Stimulated activated naive CD4-positive, alpha-beta T cell (primary cell): ENCODE measurements at places on chromosomes 7 and 10.

DNA sequence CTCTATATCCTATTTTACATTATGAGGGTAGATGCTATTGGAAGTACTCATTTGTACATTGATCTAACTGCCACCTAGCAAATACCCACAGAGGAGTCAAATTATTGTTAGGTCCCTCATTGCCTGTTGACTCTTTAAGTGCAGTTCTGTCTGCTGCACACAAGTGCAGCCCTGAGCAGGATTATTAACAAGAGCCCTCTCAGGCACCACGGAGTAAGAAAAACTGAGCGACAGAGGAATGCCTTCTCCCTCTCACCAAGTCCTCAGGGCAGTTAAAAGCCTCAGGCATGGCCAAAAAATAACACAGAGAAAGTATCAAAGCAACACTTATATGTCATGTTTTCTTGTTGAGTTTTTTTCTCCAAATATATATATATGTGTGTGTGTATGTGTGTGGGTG is 340.0 kb upstream of the NRG3 start:
- DNase-seq, result no peak

DNA sequence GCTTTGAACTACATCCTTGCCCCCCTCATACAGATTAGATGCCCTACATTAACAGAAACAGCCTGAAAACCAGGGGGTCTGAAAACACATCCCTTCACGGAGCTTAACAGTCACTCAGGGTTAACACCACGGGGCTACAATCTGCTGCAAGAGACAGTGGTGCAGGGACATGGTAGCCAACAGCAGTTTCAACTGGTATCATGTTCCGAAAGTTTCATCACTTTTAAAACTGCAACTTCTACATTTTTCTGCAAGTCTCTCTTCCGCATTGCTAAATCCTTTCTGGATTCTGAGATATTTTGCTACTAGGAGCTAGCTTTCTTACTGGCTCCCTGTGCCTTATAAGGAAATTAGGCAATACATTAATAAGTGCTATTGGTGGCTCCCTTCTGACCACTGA is 92.6 kb downstream of the JAZF1 start:
- DNase-seq, result no peak

GRCh38 chr7:29009947-29010346 is 51.8 kb upstream of the TRIL start:
- DNase-seq, result no peak

GRCh38 chr10:106958589-106959361 is 205.7 kb downstream of the SORCS1 start:
- no peak for DNase-seq

- no peak for DNase-seq
Measured at GRCh38 chr10:121338206-121338980, 259.9 kb downstream of the FGFR2 start.

DNA sequence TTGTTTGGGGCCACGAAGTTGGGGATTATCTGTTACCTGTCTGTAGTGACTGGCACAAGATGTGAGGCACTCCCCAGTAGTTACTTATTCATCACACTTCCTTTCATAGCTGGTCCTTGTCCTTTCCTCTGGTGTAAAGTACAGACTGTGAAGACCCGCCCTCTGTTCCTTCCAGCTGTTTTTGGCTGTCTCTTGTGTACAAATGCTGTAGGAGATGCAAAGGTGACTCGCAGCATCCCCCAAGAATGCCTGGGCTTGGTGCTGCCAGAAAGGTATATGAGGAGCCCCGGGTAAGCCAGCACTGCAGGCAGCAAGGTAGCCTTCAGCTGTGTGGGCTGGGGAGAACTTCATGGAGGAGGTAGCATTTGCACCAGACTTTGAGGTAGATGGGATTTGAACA is 236.6 kb downstream of the EBF3 start:
- DNase-seq, result no peak

DNA sequence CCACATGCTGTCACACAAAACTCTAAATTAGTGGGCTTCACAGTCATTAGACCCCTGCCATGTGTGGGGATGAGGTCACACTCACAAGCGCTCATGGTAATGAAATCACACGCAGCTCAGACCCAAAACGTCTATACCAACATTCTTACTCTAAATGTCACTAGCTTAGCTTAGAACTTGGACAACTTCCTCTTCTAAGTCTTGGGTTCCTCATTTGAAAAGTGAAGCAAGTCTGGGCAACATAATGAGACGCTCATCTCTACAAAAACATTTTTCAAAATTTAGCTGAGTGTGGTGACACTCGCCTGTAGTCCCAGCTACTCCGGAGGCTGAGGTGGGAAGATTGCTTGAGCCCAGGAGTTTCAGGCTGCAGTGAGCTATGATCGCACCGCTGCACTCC is 92.7 kb upstream of the MACROH2A2 start:
- DNase-seq, result no peak

DNA sequence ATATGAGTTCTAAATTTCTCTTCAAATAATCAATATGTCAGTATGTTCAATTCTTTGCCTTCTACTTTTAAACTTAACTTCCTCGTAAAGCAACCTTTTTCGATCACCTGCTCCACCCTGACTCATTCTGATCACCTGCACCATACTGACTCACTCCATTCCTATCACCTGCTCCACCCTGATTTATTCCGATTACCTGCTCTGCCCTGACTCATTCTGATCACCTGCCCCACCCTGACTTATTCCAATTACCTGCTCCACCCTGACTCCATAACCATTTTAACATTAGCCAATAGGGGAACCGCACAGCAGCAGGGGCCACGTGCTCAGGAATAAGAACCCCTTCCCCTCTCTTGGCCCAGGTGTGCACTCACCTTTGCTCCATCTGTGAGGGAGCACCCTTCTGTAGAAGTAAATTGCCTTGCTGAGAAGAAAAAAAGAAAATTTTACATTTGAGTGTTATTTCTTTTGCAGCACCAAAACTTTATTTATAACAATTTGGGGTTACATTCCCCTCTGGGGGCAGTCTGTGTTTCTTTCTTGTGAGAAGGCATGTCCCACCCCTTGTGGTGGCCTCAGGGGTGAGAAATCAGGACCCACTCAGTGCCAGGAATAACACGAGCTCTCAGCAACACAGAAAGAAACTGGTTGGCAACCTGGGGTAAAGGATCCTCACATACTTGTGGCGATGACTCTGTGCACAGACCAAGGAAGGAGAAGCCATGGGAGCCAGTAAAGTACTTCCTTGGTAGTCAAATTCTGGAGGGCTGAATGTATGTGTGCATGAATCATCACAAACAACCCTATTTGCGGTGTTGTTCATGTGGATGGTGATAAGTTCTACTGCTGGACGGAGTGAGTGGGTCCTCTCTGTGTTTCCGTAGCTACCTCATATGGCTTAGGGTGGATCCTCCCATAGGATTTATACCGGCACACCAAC is 29.4 kb upstream of the PPP1R9A start:
- no peak for DNase-seq

- no peak for DNase-seq
Measured at GRCh38 chr7:494906-495305, 24.7 kb downstream of the PDGFA start.

DNA sequence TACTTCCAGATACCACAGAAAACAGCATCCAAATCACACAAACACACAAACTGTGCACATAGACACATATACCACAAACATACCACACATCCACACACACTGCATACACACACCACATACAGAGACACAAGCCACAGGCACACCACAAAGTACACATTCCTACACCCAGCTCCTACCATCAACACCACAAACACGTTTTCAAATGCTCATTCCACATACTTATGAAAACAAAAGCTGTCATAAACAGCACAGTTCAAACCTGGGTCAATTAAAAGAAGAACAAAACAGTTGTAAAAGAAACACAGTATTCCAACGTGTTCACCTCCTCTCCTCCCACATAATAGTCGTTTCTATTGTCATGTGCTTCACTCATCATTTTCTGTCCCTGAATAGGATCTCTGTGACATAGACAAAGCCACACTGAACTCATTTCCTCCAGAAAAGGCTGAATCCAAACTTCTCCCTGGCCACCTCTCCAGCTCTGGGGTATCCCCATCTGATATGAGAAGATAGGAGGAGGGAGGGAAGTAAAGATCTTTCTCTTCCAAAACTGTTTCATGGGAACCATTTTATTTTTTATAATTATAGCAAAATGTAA is 89.2 kb downstream of the CXCL12 start:
- DNase-seq, result no peak

DNA sequence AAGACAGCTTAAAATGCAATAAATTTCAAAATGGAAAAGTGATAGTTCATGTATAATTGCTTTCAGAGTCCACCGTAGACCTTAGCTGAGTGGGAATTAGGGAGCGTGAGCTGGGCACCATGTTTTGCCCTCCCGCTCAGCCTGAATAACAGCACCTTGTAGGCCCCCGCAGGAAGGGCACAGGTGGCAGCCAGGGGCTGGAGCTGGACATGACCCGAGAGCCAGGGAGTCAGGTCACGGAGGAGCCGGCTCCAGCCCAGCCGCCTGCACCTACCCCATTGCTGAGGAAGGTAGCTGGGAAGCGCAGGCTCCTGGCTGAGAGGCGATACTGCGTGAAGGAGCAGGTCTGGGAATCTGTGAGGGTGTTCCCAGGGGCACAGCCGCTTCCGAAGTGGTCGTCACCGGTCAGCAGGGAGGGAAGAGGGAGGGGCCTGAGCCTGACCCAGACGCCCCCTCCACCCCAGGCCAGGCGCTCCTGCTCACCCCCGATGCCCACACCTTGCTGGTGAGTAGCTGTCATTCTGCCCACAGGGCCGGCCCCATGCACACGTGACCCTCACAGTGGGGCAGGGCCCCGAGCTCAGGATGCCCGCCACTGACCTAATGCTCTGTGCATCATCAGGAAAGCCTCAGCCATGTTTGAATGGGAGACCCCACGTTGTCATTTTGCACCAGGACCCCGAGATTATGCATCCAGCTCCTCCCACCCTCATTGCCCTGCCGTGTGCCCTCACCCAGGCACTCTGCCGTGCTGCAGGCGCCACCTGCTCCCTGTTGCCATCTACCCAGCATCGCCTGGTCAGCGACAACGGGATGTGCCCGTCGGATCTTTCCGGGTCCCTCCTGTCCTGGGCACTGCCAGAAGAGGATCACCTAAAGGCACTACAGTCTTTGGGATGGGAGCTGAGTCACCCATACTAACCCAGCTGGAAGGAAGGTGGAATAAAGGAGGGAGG is 129.2 kb upstream of the TCERG1L start:
- no peak for DNase-seq

DNA sequence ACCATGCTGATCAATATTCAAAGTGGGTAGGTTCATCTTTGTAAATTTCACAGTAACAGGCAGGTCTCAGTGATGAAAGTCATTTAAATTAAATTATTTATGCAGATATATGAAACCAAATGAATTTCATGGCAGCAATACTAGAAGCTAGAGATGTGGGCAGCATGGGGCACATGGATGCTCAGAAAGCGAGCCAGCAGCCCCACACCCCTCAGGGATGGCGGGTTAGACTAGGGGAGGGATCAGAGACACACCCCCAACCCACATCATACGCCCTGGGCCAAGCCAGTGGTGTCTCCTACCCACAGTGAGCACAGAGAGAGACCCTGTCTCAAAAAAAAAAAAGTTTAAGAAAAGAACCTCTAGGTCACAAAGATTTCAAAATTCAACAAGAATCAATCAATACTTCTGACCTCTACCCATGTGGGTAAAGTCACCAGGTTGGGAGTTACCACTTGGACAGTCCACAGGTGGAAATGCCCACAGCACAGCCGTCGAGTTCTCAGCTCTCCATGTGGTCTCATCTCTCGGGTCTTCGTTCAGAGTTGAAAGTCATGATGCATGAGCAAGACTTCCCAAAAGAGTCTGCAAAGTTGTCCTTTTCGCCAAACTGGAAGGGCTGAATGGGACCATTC is 79.3 kb upstream of the PPP2R2D start:
- no peak for DNase-seq

GRCh38 chr7:15503603-15504290 is 58.1 kb downstream of the AGMO start:
- no peak for DNase-seq

- DNase-seq, result no peak
Measured at GRCh38 chr10:119654540-119654939, 3.4 kb downstream of the BAG3 start.

DNA sequence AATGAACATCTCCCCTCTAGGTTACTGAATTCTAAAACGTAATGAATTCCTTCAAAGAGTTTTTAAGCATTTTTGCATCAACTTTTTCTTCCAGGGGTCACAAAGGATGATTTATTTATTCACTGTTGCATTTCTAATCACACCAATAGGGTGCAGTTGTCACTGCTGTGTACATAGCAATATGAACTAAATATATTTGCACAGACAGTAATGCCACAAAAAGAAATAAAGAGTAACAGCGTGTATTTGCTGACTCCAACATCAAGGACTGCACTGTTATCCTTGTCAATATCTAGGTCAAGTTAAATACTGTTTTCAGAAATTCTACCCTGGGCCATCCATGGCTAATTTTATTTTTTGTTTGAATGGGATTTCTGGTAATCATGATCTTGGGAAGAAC is 138.0 kb downstream of the FRMD4A start:
- no peak for DNase-seq

GRCh38 chr7:135769005-135769802 is 20.6 kb upstream of the FAM180A start:
- no peak for DNase-seq

GRCh38 chr7:100640517-100641440 is 573 bp downstream of the TFR2 start:
- DNase-seq, result no peak

GRCh38 chr10:86666538-86666937 is 1.8 kb upstream of the LDB3 start:
- DNase-seq, result no peak

DNA sequence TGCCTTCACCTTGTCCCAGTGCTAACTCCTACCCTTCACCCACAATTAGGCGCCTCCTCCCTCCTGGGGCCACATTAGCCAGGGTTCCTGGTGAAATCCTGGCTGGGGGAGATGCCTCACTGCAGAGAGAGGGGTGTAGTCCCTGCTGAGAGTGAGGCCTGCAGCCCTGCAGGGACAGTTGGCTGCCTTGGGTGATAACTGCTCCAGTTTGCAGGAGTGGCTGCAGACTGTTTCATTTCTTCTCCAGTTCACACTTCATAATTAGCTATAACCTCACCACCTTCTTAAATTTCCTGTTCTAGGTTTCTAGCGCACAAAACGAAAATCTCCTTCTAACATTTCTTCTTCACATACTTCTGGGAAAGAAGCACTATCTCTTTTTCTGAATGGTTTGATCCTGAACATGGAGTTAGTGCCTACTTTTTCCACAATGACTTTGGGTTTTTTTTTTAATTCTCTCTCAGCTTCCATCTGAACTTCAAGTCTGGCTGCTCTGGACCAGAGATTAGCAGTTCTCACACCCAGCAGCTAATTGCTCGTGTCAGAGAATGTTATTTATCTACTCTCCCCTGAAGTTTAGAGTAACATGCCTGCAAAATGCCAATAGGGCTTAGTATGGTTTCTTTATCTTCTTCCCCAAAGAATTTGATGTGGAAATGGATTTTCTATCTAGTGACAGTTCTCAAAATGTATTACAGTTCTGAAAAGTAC is 15.5 kb upstream of the JAZF1 start:
- no peak for DNase-seq

- DNase-seq, result no peak
Measured at GRCh38 chr7:30041526-30042269, 13.5 kb downstream of the PLEKHA8 start.

DNA sequence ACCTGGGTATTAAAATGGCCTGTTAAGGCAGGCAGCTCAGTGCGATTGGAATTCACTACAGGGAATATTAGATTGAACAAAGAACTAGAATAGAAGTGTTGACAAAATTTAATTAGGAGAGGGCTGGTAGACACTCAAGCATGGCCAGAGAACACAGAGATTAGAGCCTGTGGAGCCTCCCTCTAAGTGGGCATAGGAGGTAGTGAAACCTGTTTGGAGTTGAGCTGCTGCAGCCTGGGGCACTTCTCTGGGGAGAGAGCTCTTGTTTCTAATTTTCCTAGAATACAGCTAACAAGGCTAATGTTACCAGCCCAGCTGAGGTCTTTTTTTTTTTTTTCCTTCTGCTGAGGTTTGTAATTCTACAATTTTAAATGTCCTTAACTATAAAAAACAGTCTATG is 46.4 kb downstream of the TMEM168 start:
- no peak for DNase-seq
